ENCODE measurements at places on chromosomes 12 and 14.

DNA sequence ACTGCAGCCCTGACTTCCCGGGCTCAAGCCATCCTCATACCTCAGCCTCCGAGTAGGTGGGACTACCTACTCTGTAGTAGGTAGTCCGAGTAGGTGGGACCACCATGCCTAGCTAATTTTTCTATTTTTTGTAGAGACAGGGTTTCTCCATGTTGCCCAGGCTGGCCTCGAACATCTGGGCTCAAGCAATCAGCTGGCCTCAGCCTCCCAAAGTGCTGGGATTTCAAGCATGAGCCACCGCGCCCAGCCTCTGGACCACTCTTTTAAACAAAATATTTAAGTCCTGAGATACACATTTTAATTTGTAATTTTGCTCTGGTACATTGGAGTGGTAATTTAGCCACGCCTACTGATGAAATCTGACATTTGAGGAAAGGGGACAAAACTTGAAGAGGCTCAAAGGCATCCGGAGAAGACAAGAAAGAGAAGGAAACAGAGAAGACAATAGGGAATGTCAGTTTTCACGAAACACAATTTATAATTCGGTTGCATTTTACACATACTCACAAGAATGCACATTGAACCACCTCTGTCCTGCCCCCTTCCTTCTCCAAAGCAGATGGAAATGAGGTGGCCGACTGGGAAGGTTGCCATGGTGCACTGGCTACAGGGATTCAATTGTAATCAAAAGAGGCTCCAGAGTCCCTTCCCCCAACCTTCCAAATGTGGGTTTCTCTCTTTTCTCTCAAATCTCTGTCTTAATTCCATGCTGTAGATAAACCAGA lies 9.7 kb upstream of the TUBA1A start:
- peak; percentile 27 for DNase-seq

DNA sequence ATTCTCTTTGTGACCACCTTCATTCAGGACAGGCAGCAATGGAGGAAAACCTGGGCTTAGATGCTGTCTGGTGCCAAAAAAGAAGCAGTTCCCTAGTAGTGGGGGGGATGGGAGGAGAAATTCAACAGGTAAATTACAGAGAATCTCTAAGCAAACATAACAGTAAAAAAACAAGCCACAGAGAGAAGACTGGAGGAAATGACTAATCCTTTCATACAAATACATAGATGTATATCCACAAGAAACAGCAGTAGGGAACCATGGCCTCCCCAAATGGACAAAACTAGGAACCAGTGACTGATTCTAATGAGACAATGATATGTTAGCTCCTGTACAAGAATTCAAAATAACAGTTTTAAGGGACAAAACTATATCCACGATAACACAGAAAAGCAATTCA lies 513.0 kb downstream of the NAV3 start:
- no peak for DNase-seq

GRCh38 chr12:115659422-115659821 lies 618.1 kb downstream of the MED13L start:
- no peak for DNase-seq

DNA sequence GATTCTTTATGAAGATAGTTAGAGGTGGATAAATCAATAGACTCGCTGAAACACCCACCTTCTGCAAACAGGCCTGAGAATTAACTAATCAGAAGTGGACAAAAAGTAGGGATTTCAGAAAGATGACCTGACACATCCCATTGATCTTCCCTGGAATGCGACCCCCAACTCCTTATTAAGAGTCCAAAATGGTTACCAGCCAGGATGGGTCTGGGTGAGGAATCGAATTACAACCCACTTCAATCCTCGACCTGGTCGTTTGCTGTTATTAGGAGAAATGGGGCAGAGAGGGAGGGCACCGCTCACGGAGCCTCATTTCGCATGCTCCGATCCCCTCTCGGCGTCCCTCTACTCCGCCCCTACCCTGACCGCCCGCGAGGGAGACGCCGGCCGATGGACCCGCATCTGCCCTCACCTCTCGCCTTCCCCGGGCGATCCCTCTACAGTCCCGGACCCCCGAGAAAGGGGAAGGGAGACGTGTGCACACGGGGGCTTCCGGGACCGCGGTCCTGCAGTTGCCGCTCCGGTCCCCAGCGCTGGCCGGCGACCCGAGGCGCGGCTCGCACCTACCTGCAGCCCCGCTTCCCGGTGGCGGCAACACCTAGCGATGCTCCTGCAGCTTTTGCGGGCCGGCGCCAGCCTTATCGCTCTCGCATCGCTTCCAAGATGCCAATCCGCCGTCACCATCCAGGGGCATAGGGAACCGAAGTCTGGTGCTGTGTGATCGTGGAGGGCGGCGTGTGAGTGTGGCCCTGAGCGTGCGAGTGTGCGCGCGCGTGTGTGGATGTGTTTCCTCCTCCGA lies 69.3 kb upstream of the USP15 start:
- DNase-seq: peak; percentile 31

- no peak for DNase-seq
Observed at GRCh38 chr14:91961297-91962220, 14.1 kb upstream of the FBLN5 start.

GRCh38 chr14:95922080-95922479 lies 45.4 kb downstream of the TUNAR start:
- DNase-seq: no peak

GRCh38 chr14:25247609-25248008 lies 197.7 kb upstream of the STXBP6 start:
- no peak for DNase-seq

DNA sequence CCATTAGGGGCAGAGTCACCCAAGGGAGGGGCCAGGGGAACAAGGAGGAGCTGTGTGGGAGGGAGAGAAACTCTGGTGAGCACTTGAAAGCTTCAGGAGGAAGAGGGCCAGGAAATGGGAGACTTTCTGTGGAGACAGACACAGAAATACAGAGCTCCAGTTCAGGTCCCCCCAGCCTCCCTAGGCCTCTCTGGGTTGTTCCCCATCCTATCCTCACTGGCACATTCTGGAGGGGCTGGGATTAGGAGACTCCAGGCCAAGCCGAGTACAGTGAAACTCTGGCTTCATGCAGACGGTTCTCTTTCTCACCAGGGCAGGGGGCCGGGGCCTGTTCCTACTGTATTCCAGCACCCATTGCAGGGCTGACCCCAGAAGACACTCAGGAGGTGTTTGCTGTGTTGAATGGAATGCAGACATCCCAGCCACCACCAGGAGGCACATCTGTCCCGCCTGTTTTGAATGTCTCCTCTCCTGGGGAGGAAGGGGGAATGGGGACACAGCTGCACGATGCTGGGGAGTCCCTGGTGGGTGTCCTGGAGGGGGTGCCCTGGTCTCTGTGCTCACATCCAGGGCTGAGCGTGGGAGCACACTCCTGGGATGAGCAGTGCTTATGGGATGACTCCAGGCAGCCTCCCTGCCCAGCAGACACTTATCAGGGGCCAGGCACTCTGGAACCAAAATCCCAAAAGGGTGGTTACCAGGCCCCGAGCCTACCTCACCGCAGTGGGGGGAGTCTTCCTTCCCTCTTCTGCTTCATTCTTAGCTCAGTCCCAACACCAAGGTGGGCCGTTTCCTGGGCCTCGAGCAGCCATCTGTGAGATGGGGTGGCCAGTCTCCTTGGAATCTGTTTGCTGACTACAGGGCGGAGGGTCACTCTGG lies 5.5 kb upstream of the KRT84 start:
- peak; percentile 44 for DNase-seq

DNA sequence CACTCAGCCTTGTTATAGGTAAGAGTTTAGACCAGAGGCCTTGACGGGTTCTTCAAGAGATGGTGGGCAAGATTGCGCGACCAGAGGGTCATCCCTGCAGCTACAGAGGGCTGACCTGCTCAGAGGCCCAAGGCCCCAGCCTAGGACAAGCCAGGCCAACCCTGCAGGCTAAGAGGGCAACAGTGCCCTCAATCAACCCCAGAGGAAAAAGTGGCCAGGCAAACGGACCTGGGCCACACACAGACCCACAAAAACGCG lies 1.3 kb downstream of the SSH1 start:
- DNase-seq: no peak

- DNase-seq: no peak
Observed at GRCh38 chr12:67621926-67622325, 26.6 kb upstream of the DYRK2 start.

DNA sequence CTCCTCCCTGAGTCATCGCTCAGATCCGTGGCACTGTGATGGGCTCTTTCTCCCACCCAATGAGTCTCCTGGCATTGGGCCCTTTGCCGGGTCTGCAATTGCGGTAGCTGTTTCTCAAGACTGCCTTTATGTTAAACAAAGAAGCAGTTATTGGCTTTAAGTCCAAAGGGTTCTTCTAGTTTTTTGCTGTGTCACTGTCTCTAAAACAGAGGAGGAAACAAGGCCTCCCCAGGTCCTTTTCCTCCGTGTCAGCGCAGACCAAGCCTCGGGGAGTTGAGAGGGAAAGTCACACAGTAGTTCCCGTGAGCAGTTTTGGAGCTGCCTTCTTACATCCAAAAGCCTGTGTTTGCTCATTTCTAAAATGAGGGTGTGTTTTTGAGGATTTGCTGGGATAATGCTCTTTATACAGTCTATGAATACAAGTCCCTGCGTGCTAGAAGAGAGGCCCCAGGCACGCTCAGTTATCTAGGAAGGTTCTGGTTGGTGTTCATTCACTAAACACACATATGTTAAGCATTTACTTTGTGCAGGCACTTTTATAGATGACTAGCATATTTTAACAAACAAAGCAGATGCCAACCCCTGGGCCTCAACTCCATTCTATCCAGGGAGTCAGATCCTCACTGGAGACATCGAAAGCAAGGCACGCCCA lies 126.0 kb upstream of the PZP start:
- DNase-seq: no peak

DNA sequence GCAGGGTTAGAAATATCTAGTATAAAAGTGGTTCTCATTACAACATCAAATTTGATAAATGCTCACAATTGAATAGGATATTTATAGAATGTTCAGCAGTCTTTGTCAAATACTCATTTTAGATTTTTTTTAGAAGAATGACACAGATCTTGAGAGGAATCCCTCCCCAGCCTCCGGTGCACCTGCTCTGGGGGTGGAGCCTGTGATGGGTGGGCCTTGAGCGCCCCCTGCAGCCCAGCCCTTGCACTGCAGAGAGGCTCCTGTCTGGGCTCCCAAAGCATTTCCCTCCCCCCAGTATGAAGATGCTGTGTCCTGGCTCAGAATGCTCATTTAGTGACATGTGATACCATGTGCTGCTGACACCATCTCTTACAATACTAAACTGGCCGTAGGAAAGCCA lies 792.3 kb downstream of the TMEM121 start:
- DNase-seq: peak; percentile 57

GRCh38 chr14:92282669-92283068 lies 40.3 kb upstream of the SLC24A4 start:
- DNase-seq: no peak

DNA sequence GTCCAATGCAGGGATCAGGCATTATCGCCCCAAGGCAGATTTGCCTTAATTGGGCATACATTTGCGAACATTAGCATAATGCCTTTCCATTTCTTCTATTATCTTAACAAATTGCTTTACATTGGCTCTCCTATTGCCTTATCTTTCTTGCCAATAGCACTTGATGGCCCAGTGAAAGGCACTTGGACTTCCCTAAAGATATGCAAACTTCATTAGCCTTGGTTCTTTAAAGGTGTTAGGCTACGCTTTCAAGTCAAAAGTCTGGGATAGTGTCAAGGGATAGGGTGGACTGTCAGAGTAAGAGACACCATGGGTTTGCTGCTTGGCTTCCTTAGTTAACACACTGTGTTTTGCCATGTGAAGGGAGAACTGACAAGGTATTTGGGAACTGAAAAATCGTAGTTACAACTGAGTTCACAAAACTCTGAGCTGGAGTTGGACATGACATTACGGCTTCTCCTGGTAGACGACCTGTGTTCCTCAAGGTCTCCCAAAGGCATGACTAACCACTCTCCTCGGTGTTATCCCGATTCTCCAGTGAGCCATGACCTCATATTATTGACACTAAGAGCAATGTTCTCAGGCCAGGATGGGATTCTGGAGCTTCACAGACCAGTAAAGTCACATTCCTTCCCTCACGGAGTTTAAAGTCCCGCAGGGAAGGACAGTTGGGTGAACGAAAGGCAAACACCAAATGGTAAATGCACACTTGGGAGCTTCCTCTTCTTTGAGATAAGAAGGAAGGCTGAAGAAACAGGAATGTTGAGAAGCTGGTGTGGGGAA lies 65.2 kb downstream of the TBC1D30 start:
- DNase-seq: no peak

- DNase-seq: peak; percentile 31
Observed at GRCh38 chr14:100735271-100735670, 8.6 kb downstream of the DLK1 start.

DNA sequence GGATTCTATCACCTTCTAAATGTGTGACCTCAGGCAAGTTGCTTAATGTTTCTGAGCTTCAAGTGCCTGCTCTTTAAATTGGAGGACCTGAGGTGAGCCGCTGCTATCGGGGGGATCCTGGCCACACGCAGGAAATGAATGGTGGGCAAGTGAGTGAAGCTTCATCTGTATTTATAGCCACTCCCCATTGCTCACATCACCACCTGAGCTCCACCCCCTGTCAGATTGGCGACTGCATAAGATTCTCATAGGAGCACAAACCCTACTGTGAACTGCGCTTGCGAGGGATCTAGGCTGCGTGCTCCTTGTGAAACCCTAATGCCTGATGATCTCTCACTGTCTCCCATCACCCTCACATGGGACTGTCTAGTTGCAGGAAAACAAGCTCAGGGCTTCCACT lies 158.6 kb upstream of the CCND2 start:
- no peak for DNase-seq

DNA sequence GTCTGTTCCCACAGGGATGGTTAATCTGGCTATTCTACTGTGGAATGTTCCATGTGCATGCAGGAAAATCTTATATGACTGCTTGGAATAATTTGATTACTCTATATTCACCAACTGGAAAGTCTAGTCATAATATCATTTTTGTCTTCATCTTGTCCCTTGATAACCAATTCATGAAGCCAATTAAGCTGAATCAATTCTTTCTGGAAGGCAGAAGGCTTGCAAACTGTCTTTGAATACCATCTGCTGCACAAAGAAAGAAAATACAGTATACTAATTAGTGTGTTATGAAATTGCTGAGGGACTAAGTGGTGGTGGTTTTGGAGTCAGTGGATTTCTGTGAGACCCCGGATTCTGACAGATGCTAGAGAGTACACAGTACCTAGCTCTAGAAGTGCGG lies 546.5 kb upstream of the MIS18BP1 start:
- DNase-seq: no peak

DNA sequence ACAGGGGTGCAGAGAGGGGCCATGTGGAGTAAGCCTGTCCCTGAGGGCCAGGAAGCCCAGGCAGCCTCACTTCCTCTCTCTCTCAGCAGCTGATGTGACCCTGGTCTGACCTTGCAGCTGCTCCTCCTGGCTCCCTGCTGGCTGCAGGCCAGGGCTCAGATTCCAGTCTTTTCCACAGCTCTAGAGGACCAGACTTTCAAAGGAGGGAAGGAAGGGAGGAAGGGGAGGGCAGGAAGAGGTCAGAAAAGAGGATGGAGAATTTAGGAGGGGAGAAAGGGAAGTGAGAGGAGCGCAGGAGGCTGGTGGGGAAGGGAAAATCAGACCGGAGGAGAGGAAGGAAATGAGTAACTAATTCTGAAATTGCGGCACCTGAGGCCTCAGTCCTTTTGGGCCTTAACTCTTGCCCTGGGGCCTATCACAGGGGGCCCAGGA lies 40.9 kb upstream of the VASH1 start:
- DNase-seq: peak; percentile 80
